Thyroid gland (tissue), 4 donors: ENCODE measurements at places on chromosomes 3 and 15. TPM values are rescaled to one million over a fixed set of nuclear protein-coding genes. Genes with fewer than 3 reads are reported as not detected.

Gene STAC
- 1.3 TPM for total RNA-seq

DNA sequence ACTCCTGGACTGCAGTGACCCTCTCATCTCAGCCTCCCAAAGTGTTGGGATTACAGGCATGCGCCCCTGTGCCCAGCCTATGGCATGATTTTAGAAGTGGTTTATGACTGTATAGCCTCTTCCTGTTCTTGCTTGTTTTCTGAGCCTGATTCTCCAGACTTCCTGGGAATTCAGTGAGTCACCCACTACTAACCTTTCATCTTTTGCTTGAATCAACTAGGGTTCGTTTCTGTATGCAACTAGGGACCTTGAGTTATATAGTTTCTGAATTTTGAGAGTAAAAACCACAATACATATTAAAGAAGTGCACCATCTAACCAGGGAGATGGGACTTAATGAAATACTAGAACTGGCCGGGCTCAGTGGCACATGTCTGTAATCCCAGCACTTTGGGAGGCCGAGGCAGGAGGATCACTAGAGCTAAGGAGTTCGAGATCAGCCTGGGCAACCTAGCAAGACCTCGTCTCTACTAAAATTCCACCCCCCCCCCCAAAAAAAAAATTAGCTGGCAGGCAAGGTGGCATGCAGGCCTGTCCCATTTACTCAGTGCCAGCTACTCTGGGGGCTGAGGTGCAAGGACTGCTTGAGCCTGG is 76.0 kb downstream of the ZNF609 start:
- H3K27ac ChIP-seq = no peak overlapping the region
- H3K27me3 ChIP-seq = no peaks in the 10 kb centered on the region
- no peak for DNase-seq
- no peaks in the 10 kb centered on the region for H3K4me1 ChIP-seq
- no peaks in the 10 kb centered on the region for H3K36me3 ChIP-seq

DNA sequence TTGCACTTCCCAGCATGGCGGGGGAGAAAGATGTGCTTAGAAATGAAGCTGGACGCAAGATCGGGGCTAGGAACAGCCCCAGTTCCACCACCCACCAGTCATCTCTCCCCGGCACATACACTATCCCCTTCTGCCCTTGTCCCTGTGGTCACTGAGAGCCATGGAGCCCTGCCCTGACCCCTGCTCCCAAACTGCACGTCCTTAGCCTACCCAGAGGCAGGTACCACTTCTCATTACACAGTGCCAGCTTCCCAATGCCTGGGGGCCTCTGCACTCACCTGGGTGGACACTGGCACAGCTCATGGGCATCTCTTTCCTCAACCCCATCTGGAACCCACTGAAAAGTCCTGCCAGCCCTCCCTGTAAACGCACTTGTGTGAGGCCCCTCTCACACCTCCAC is 139.3 kb upstream of the PRR20G start:
- H3K36me3 ChIP-seq = no peaks in the 10 kb centered on the region
- no peak overlapping the region for H3K4me3 ChIP-seq
- no peaks in the 10 kb centered on the region for H3K4me1 ChIP-seq
- DNase-seq = no peak
- no peak overlapping the region for H3K27ac ChIP-seq
- no peaks in the 10 kb centered on the region for H3K27me3 ChIP-seq

- no peak overlapping the region for H3K4me3 ChIP-seq
- H3K27ac ChIP-seq = no peak overlapping the region
- DNase-seq = no peak
- H3K36me3 ChIP-seq = no peaks in the 10 kb centered on the region
Measured at GRCh38 chr15:57870667-57871066, 164.2 kb downstream of the POLR2M start.
